ENCODE measurements at places on chromosomes 4 and X.

GRCh38 chr4:54184581-54184980 lies 44.5 kb upstream of the PDGFRA start:
- DNase-seq = no peak

DNA sequence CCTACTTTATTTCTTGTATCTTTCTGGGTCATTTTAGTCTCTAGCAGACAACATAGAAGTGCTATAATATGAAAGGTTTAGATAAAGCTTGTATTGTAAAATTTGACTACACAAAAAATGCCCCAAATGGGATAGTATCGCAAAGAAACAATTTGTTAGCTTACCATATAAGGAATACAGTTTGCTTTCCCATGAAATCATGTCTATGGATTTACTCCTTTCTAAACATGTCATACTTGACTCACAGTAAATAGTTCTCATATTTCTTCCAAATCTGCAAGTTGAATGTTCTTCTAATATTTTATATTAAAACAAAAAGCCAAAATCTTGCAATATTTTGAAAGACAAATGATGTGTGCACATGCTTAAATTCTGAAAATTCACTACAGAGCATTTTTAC lies 103.9 kb downstream of the PPA2 start:
- no peak for DNase-seq

DNA sequence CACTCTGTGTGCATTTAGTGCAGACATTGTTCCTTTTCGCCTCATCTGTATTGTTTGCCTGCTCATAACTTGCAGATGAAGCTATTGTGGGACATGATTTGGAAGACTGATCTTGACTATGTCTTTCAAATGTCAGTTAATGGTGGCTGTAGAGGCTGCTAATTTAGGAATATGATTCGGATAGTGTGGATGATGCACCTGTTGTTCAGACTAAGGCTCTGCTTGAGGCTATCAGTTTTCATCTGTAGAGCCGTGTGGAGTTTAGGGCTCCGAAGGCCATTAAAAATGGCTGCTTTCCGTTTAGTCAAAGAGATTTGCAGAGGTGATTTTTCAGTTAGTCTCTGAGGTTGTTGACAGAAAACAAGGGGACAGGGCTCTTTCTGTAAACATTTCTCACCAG lies 102.0 kb downstream of the GBA3 start:
- DNase-seq = no peak

DNA sequence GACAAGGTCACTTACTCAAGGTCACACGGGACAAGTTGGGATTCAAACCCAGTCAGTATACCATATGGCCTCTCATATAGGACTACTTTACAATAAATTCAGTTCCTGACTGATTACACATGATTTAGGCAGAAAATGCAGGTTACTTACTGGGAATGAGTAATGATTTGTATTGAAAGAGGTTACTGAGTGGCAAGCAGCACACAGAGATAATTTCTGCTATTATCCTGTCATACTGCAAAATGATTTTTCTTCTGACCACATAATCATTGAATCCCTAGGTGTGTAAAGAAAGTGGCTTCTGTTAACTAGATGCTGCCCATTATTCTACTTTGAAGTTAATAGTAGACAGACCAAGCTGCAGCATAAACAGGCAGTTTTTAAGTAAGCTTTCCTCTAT lies 8.2 kb downstream of the FREM3 start:
- no peak for DNase-seq

DNA sequence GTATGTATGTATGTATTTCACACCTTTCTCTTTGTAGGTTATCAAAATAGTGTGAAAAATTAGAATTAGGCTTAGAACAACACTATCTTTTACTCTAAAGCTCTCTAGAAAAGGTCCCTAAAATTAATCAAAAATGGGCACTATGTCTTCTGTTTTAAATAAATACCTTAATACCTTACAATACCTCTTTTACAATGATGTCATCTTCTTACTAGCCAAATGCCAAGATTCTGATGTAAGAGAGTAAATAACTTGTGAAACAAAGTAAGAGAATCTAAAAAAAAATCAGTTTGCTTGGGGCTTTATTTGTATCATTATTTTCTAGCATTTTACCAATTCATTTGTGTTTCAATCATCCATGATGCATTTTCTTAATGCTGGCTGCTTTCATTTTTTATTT lies 402.2 kb upstream of the MAGEB2 start:
- DNase-seq = no peak

DNA sequence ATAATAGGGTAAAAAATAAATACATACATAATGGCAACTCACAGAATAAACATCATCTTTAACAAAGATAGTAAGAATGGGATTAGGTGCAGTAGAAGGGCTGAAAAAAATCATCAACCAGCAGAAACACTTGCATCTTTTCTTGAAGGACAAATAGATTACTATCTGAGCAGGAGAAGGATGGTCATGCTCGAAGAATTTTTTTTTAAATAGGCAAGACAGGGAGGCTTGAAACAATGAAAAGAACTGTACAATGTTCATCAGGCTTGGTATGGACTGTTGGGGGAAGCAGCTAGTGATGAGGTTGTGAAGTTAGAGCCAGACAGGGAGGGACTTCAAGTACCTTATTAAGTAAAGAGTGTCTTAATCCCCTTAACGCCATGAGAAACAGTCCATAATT lies 167.4 kb upstream of the LDB2 start:
- DNase-seq = no peak

DNA sequence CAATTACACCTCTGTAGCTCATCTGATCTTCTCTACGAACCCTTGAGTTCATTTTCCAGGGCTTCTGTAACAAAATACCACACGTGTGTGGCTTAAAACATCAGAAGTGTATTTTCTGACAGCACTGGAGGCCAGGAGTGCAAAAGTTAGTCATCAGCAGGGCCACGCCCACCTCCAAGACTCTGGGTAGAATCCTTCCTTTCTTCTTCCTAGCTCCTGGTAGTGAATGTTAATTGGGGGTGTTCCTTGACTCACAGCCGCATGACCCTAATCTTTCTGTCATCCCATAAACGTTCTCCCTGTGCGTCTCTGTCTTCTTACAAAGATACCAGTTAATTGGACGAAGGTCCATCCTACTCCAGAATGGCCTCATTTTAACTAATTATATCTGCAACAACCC lies 115.0 kb downstream of the TRIML1 start:
- no peak for DNase-seq

GRCh38 chr4:118353534-118354030 lies 779 bp upstream of the PRSS12 start:
- DNase-seq = no peak

GRCh38 chrX:30794497-30794896 lies 94.6 kb downstream of the TAB3 start:
- no peak for DNase-seq

DNA sequence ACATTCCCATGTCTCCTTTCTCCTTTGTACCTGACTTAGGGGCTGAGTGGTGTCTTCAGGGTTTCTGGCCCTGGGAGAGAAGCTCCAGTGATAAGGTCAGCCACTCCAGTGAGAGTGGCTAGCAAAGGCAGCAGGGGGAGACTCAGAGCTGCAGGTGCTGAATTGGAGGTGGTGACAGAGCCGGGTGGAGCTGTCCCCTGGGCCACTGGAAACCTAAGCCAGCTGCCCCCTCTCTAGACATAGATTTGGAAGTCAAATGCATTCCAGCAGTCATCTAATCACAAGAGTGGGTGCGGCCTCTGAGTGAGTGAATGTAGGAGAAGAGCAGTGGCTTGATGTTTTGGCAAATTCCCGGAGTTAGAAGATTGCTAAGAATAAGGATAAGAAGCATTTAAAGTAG lies 28.5 kb downstream of the TRIM2 start:
- no peak for DNase-seq

- no peak for DNase-seq
These were observed 224.9 kb downstream of the KIT start for GRCh38 chr4:54882616-54883015.

DNA sequence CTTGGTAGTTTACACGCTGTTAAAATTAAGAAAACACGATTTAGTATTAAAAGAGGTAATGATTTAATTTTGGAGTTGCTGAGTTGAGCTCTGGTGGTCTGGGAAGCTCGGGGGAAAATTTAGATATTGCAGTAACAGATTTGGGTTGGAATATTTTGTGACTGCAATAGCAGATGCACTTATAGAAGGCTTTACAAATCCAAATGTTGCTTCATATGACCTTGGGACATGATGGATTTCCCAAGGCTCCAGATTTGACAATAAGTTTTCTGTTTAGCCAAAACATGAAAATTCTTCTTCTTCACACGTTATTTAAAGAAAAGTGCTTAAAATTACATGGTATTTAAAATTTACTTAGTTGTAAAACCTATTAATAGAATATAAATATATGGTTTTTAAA lies 302.0 kb downstream of the SPRY1 start:
- DNase-seq = no peak

DNA sequence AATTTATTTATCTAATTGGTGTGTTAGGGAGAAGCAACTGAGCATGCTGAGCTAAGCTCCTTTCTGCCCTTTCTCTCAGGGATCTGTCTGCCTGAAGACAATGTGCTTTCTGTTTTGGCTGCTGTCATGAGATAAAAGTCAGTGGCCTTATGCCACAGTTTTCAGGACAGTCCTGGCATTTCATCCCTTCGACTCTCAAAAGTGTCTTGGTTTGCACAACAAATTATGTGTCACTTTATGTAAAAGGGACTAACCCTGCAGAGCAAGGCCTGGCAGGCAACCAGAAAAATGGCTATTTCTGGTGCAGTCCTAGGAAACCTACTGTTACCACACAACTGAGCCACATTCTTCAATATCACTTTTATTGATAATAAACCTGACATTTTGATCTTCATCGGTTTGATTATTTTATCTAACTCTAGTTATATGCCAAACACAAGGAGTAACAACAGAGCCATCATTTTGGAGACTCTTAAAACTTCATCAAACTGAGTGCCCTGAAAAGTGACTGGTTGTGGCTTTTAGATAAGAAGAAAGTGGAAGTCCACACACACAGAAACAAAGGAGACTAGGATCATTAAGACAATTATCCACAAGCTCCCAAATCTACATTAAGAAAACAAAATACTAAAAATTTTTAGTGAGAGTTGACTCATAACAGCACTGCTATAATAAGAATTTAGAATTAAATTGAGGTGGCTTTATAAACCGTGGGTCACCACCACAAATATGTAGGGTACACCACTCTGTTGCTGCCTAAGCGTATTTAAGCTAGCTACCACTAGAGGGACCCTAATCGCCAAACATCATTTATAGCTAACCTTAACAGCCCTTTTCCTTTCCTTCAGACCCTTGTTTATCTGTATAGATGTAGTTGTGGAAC lies 95.9 kb upstream of the PTPN13 start:
- no peak for DNase-seq

GRCh38 chrX:112512509-112512908 lies 167.2 kb downstream of the LHFPL1 start:
- DNase-seq = no peak

- DNase-seq = no peak
These were observed 147.5 kb downstream of the FBXO8 start for GRCh38 chr4:174135936-174136406.

GRCh38 chr4:26061248-26061986 lies 147.4 kb downstream of the SMIM20 start:
- DNase-seq = no peak

GRCh38 chr4:109928327-109929045 lies 15.8 kb downstream of the EGF start:
- no peak for DNase-seq

- DNase-seq = no peak
These were observed 94.5 kb downstream of the FNIP2 start for GRCh38 chr4:158863296-158863695.

DNA sequence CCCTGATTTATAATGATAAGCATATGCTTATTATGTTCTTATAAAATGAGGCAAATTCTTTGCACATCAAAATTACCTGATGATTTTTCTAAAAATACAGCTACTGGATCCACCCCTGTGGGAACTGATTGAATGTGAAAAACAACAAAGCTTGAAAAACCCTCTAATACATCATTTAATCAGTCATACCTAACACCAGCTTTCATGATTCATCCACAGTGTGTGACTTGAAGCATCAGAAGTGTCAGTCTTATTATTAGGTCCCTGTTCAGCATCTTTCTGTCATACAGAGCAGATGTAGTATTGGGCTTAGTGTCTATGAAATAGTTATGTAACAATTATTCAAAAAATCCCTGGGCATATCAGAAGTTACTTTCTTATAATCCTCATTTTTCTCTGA lies 671.3 kb upstream of the GALNT7 start:
- DNase-seq = no peak

- no peak for DNase-seq
These were observed 51.5 kb upstream of the FAM241A start for GRCh38 chr4:112093636-112094202.

DNA sequence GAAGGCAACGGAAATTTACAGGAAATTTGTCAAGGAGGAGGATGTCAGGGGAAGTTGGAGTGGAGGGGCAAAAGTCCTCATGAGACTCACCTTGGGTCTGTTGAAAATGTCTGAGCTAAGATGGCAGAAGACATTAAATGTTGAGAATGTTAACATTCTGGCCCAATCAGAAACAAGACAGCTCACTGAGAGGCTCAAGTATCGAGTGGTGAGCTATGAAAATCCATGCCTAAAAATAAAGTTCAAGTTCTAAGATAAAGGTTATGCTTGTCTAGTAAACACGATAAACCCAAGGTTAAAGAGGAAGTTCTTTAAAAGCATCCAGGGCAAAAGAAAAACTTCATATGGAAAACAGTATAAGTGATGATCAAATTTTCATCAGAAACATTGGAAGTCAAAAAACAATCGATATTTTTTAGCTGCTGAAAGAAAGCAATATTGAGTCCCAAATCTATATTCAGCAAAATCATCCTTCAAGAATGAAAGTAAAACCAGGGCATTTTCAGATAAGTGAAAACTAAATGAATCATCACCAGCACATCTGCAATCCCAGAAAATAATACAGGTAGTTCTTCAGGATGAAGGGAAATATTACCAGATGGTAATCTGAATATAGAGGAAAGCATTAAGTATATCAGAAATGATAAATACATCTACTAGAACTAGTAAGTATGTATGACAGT lies 462.4 kb downstream of the TLL1 start:
- no peak for DNase-seq

DNA sequence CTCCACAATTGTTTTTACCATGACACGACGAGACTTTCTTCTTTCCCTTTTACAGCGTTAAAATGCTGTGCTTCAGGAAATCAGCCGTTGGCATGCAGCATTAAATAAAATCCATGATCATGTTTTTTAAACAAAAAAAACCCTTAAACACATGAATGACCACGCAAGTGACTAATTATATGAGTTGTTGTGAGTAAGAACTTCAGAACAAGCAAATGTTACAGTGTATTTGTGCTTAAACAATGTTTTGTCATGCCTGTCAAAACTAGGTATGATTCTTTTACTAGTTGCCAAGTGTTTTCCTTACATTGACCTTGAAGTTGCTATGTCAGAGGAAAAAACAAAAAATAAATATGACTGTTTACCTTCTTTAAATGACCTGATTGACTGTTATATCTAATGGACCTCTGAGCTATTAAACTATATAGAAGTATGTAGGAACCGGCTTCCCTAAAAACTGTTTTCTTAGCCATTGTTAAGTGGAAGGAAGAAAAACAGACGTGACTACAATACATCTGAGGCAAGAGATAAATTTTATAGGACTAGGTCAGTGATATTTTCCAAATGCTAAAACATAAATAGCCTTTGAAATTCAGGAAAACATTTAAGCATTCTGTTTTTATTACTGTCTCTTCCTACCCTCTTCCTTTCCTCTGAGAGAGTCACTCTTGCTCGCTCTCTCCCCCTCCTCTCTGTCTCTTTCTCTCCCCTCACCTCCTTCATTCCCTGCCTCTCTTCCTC lies 197.1 kb downstream of the PALLD start:
- DNase-seq = no peak

- DNase-seq = no peak
These were observed 57.1 kb upstream of the ATXN3L start for GRCh38 chrX:13376857-13377549.

GRCh38 chr4:186813377-186814068 lies 89.9 kb upstream of the FAT1 start:
- no peak for DNase-seq

- DNase-seq = no peak
These were observed 184.4 kb upstream of the CASK start for GRCh38 chrX:42107495-42108488.
